ENCODE measurements at places on chromosomes 12 and 14.

DNA sequence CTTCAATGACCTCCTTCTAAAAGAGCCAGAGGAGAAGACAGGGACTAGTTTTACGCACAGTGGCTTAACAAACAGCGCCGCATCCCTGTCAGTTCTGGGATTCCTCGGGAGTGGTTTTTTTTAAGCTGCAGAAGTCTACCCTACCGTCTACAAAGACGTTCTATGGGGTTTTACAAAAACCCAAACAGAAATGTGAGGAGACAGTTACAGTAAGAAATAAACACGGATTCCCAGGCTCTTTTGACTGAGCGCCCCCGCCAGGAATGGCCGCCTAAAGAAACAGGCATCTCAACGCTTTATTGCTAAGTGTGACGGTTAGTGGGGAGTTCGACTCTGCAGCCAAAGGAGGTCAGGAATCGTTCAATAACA, 484 bp downstream of the ALKBH1 start:
- no peak for DNase-seq

GRCh38 chr14:61042220-61042619, 61.2 kb downstream of the SLC38A6 start:
- DNase-seq, result peak; percentile 10

- DNase-seq, result no peak
Measured at GRCh38 chr12:109949089-109949488, 47.1 kb downstream of the GIT2 start.

- no peak for DNase-seq
Measured at GRCh38 chr12:107511292-107511691, 174.3 kb upstream of the PWP1 start.

DNA sequence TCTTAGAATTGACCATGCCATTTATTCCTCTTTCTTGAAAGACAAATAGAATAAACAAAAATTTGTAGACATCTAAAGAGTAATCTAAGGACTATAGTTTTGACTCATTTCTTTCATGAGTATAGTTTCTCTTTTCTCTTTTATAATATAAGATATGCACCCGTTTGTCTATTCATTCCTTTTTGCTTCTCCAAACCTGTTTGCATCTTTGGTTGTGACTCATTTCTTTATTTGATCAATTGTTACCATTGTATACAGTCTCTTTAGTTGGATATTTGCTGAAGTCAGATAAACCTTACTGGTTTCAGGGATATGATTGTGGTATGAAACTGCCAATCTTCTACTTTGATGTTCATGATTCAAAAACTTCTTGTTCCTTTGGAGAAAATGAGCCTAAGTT, 268.7 kb downstream of the FBXL14 start:
- no peak for DNase-seq

DNA sequence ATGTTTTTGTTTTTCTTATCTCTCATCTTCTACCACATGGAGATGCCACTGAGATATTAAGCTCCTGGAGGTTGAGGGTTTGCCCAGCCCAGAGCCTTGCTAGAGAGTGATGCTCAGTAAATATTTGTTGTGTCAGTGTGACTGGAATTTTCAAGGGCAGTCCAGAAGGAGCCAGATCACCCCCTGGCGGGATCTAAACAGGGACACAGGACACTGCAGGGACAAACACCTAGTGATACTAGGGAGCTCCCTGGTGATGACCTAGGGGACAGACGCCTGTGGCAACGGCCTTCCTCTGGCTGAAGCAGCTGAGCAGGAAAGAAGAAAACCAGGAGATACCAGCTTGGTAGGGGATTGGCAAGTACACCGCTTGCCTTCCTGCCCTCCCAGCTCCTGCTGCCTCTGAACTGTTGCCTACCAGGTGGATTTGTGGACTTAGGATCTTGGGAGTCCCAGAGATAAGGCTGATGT, 714.4 kb upstream of the TBX3 start:
- peak; percentile 38 for DNase-seq

- no peak for DNase-seq
Measured at GRCh38 chr12:91467686-91468085, 285.1 kb upstream of the DCN start.

GRCh38 chr12:89750389-89751351, 42.0 kb upstream of the ATP2B1 start:
- no peak for DNase-seq

GRCh38 chr14:86050072-86050683, 520.2 kb downstream of the FLRT2 start:
- no peak for DNase-seq

GRCh38 chr14:104390221-104390931, 189.2 kb upstream of the C14orf180 start:
- DNase-seq, result no peak

DNA sequence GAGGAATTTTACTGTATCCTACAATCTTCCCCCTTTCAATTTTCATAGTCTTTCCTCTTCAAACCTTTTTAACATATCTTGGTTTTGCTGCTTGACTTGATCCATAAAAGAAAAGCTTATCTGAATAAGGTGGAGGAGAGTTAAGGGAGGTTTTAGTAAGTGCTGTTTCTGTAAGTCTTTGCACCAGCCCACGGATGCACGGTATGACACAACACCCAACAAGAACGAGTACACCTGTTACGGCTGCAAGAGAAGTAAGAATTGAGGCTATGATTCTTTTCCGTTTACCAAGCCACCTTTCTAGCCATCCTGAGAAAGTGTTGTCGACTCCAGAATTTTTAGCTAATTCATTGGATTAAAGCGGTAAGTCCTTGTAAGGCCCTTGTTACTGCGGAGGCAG, 26.1 kb upstream of the CPNE8 start:
- DNase-seq, result no peak

DNA sequence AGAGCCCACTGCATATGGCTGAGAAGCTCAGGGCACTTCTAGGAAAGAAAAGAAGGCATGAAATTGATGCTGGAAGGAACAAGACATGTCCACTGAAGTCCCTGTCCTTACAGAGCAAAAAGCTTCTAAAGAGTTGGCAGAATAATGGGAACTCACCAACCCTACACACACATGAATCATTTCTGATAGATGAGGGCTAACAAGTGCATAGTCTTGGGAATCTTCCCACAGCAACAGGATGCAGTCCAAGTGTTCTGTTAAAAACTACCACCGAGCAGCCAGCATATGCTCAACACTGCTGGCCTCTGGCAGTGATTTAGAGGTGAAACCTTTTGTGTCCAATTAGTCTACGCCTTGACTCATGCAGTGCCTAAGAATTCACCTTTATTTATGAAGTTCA, 44.8 kb downstream of the RHOJ start:
- DNase-seq, result no peak

DNA sequence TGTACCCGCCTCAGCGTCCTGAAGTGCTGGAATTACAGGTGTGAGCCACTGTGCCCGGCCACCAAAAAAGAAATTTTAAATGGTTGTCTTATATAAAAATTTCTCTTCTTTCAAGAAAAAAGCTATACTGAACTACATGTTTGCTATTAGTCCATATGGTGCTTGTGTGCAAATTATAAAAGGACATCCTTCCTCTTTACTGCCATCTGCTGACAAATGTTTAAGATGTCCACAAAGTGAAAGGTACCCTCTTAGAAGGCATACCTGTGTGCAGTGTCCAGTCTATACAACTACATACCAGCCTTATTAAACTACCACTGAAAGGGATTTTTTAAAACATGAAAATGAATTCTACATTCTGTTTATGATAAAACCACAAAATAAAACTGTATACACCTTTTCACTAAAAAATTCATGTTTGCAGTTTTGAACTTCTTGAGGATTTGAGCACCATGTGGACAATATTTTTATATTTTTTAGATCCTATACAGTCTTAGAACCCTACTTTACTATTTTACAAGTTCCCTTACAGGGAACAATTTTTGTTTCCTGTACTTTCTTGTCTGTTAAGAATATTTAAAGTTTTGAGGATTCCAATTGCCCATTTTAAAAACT, 32.8 kb upstream of the TOMM20L start:
- DNase-seq, result peak; percentile 4

GRCh38 chr12:105946493-105946901, 192.3 kb downstream of the NUAK1 start:
- DNase-seq, result no peak

GRCh38 chr14:20789230-20789813, 8.3 kb downstream of the RNASE6 start:
- DNase-seq, result no peak

- DNase-seq, result no peak
Measured at GRCh38 chr14:103296007-103296406, 38.0 kb upstream of the EIF5 start.

GRCh38 chr14:53183611-53184010, 30.5 kb upstream of the DDHD1 start:
- DNase-seq, result no peak

GRCh38 chr12:21566223-21566906, 38.3 kb downstream of the GYS2 start:
- no peak for DNase-seq

- peak; percentile 62 for DNase-seq
Measured at GRCh38 chr12:32390572-32391219, 8.7 kb upstream of the FGD4 start.

DNA sequence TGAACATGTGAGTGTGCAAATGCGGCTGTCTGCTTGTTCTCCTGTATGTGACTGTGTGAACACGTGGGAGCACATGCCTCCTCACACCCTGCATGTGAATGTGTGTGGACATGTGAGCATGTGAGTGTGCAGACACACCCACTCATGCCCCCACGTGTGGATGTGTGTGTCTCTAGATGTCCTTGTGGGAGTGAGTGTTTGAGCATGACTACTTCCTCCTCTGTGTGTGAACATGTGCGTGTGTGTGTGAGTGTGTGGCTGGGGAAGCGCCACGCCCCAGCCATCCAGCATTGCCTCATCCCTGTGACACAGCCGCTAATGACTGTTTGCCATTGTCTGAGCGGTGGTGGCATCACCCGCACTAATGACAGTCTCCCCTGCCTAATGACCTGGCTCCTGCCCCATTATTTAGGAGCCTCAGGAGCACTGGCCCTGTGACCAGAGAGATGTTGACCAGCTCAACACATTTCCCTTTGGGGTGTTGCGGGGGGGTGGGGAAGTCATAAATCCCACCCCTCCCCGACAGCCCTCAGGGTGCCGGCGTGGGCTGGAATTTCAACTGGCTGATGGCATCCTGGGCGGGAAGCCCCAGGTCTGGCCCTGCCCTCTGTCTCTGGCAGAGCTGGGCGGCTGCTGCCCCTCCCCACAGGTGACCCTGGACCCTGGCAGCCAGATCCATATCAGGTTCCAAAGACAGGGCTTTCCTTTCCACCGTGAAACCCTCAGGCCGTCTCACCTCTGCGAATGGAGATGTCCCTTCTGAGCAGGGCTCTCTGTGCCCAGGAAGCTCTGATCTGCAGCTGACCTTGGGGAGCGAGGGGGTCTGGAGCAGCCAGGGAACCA, 11.5 kb upstream of the KRT80 start:
- DNase-seq, result peak; percentile 19

DNA sequence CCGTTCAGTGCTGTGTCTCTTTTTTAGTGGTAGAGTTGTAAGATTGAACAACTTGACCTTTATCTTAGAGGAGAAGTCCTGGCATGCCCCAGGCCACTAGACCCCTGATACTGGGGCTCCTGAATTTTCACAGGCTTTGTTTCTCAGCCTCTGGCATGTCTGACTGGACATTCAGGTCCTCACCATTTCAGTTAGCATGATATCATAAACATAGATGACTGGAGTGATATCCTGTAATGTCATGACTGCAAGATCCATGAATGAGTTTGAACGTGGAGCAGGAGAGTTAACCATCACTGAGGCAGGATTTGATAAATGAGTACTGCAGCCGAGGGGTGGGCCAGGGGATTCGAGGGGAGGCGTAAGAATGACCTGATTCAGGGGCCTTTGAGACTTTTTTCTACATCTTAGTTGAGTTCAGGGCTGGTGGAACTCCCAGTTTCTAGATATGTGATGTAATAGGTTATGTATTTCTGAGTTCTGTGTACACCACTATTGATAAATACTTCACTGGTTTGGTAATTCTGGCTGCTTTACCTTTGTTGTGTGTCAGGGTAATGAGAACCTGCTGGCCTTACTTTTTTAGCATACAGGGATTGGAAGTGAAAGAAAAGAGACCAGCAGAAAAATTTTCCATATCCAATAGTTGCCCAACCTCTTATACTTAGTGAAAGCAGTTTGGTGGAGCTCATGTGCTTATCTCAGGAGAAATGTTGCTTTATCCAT, 217.0 kb downstream of the SYNE2 start:
- DNase-seq, result no peak

DNA sequence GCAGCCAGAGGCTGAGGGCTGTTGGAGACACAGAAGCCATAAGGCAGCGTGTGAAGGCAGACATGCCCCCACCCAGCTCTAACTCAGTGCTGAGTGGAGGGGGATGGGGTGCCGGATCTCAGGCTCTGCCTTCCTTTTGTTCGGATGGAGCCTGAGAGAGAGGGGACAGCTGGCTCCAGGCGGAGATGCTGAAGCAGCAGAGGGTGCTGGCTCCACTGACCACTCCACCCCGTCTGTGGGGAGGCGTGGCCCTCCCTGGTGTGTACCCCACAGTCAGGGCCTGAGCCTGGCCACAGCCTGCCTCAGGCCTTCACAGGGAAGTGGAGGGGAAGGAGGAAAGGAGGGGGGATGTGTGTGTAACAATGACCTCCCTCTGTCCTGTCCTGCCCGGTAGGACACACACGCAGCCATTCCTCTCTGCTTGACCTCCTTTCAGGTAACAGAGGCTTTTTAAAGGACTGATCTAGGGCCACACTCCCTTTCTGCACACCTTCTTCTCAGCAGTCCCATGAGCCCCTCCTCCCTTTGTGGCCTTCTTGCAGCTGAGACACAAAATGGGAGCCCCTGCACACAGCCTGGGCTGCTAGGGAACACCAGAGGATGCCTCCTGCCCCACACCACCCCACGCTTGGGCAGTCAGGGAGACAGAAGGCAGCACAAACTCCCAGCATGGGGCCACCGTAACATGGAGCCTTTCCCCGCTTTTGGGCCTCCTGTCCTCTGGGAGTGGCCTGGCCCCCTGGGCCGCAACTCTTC, 9.6 kb upstream of the ENDOU start:
- DNase-seq, result peak; percentile 27

GRCh38 chr14:54086767-54087166, 130.1 kb upstream of the BMP4 start:
- peak; percentile 14 for DNase-seq

GRCh38 chr12:57171668-57172067, 24.2 kb upstream of the LRP1-AS start:
- DNase-seq, result no peak

GRCh38 chr12:27971606-27972005, 927 bp downstream of the PTHLH start:
- DNase-seq, result no peak

DNA sequence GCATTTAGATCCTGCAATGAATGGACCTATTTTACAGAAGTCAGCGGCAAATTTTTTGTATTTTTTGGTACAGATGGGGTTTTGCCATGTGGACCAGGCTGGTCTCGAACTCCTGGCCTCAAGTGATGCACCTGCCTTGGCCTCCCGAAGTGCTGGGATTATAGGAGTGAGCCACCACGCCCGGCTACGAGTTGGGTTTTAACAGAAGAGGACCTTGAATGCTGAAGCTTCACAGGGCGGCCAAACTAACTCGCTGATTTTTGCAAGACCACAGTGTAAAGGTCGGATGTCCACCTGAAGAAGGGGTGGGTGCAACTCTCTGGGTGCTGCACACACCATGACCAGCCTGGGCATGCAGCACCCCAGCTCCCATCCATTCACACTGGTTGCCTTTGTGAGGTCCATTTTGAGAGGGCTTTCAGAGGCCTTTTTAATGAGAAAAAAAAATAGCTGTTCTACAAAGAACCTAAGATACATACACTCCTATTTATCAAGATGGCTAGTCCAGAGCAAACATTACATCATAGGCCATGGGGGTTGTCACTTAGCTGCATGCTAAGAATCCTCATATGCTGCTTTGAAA, 21.6 kb upstream of the CDK2AP1 start:
- DNase-seq, result no peak
